ENCODE measurements at places on chromosomes 6 and 20. TPM values are rescaled to one million over a fixed set of nuclear protein-coding genes. Genes with fewer than 3 reads are reported as not detected.

DNA sequence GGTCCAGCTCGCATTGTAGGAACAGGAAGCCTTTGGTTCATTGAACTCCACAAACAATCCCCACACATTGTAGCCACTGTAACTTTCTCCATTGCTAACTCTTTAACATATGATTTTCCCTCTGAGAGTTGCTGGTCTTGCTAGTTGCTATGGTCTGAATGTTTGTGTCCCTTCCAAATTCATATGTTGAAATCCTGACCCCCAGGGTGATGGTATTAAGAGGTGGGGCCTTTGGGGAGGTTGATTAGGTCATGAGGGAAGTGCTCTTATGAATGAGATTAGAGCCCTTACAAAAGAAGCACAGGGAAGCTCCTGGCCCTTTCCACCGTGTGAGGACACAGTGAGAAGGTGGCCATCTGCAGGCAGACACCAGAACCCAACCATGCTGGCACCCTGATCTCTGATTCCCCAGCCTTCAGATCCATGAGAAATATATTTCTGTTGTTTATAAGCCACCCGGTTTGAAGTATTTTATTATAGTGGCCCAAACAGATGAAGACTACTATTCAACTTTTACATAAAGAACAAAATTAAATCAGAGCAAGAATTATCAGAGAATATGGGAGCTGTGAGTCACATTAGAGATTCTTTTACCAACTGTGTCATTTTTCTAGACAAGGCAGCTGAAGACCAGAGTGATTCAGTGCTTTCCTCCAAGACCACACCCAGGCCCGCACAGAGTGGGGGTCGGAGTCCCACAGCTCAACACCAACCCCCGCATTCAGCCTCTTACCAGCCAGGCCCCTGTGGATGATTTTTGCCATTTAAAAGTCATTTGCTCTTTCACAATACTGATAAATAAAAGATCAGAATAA is 143.0 kb downstream of the SAMD5 start:
- no peak overlapping the region for H3K4me3 ChIP-seq
- no peaks in the 10 kb centered on the region for H3K36me3 ChIP-seq

DNA sequence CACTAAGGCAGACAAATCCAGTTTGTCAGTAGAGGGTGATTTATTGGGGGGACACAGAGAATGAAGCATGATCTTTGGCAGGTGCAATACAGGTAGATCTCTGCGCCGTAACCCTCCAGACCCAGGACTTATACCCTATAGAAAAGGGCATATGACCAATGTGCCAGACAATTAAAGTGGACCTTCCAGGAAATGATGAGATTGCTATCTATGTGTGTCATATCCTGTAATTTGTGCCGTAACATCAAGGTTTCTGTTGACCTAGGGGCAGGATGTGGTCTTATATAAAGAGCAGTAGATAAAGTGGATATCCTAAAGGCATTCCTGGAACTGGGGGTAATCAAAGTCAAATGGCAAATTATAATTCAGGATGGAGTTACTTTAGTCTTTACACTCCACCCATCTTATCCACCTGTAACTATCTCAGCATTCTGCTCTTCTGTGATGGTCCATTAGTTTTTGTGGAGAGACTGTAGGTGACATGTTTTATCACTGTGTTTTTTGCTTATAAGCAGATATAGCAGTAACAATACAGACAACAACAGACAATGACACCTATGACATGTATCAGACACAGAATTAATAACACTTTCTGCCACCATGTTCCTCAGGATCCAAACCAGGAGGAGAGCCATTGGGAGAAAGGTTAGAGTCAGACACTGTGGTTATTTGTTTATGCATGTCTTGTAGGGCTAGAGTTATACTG is 43.1 kb upstream of the ZNF337 start:
- peaks cover 14% of the 10 kb centered on the region for H3K4me1 ChIP-seq
- H3K27me3 ChIP-seq = no peaks in the 10 kb centered on the region
- no peak for DNase-seq
- no peaks in the 10 kb centered on the region for H3K36me3 ChIP-seq

DNA sequence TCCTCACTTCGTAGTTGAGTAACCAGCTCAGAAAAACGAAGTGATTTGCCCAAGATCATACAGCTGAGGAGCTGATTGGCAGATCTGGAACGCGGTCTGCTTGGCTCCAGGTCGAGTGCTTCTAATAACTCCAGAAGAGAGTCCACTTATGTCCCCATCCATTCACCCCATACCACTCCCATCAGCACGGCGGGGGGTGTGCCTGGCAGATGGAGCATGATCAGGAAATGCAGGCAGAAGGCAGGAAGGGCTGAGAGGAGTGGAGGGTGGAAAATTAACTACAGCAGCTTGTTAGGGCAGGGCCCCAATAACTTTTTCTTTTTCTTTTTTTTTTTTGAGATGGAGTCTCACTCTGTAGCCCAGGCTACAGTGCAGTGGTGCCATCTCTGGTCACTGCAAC is 15.0 kb downstream of the FITM2 start:
- no peak overlapping the region for H3K4me3 ChIP-seq
- no peaks in the 10 kb centered on the region for H3K27me3 ChIP-seq
- H3K4me1 ChIP-seq = peaks cover 5% of the 10 kb centered on the region
- H3K36me3 ChIP-seq = peaks cover 3% of the 10 kb centered on the region
- no peak overlapping the region for H3K27ac ChIP-seq
- no peak for DNase-seq

Gene LAMA4
- not detected for total RNA-seq

DNA sequence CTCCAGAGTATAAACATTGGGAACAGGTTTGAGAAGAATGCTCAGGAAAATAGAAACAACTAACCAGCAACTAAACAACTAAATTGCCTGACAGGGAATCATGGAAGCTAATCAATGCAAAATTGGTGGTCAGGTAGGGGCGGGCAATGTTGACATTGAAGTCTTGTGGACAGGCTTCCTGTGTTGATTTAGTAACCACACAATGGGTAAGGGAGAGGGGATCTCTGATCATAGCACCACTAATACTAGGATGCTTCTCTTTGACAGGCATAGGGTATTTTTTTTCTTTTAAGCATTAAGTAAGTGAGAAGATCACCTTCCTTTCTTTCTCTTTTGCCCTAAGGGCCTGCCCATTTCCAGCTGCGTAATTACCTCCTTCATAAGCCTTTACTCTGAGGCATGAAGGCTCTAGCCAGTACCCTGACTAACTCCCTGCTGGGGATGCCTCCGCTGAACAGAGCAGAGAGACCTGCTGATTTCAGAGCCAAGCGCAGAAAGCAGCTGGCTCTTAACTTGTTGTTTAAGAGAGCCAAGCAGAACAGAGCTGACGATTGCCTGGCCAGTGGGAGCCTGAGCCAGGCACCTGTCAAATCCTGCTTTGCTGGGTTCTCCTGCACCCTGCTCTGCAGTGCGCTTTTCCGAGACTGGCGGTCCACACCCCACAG is 118.7 kb downstream of the BMP2 start:
- no peaks in the 10 kb centered on the region for H3K27me3 ChIP-seq
- H3K4me3 ChIP-seq = no peak overlapping the region
- no peaks in the 10 kb centered on the region for H3K36me3 ChIP-seq
- H3K27ac ChIP-seq = no peak overlapping the region

DNA sequence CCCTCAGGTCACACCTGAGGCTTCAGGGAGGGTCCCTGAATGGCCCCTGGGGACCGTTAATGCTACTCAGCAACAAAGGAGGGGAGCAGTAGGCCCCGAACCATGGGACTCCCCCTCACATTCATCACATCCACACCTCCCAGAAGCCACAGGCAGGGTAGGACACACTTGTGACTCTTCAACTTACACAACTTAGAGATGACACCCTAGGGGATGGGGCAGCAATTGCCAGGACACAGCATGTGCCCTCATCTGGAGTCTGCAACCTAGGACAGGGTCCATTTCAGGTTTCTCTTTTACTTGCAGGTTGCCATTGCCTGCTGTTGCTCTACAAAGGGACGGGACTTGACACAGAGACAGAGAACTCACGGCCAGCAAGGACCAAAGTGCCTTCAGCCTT is 770 bp downstream of the ULBP3 start:
- no peaks in the 10 kb centered on the region for H3K36me3 ChIP-seq
- H3K4me1 ChIP-seq = peaks cover 4% of the 10 kb centered on the region
- H3K27me3 ChIP-seq = peaks cover 2% of the 10 kb centered on the region
- peak; percentile 35 for DNase-seq
- H3K27ac ChIP-seq = no peak overlapping the region
- H3K4me3 ChIP-seq = peak overlapping the region; percentile 72

Gene FANCE
- 16.3 TPM for total RNA-seq

Gene PTPRK
- total RNA-seq = 8.0 TPM

Gene CLVS2
- total RNA-seq = not detected

DNA sequence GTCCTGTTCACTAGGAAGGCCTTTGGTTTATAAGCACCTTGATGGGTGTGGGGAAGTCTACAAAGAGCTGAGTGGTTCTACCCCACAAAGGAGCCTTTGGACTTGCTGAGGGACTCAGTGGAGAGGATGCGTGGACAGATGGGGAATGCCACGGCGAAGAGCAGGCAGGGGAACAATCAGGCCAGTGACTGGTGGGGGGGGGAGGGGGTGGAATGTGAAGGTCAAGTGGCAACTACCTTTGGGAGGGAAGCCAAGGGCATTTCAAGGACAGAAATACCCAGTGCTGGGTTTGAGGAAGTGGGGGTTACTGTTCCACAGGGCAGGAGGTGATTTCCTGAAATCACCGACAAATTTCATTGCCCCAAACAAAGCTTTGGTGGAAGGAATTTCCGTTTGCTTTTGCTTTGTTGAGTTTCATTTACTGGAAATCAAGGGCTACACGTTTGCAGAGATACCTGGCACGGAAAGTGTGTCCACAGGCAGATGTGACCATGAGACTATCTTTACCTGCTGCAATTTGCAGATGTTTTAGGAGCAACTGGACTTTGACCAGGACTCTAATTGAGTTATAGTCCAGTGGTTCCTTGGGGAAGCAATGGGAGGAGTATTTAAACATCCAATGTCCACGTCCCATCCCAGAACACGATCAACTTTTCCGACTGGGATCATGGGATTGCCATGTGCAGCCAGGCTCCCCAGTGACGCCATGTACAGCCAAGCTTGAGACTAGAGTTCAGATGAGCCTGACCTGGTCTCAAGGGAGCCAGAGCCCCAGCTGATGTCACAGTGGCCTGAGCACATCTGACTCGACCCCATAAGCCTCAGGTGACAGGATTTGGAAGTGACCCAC is 8.0 kb downstream of the CST3 start:
- H3K27me3 ChIP-seq = no peaks in the 10 kb centered on the region
- no peak overlapping the region for H3K4me3 ChIP-seq
- no peak overlapping the region for H3K27ac ChIP-seq
- H3K36me3 ChIP-seq = no peaks in the 10 kb centered on the region
- no peak for DNase-seq

- no peaks in the 10 kb centered on the region for H3K36me3 ChIP-seq
- H3K27me3 ChIP-seq = peaks cover 24% of the 10 kb centered on the region
- H3K4me1 ChIP-seq = peaks cover 17% of the 10 kb centered on the region
- no peak overlapping the region for H3K27ac ChIP-seq
- DNase-seq = no peak
These were observed 38.7 kb downstream of the MOXD1 start for GRCh38 chr6:132362442-132363185.

DNA sequence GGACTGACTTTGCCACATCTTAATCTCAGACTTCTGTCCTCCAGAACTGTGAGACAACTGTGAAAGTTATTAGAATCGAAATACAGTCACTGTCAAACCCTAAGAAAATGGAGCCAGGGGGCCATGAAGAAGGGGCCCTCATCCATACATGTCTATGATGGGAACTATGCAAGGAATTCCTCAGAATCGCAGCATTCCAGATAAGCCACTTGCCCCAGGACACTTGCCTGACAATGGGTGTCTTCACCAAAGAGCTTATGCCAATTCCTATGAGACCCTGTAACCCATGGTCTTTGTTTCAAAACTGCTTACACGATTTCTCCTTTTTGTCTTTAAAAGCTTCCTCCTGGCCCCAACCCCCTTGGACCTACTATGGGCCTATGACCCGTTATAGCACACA is 90.4 kb upstream of the FOXP4 start:
- no peak for DNase-seq
- H3K27ac ChIP-seq = no peak overlapping the region
- H3K4me3 ChIP-seq = no peak overlapping the region
- H3K4me1 ChIP-seq = no peaks in the 10 kb centered on the region
- H3K27me3 ChIP-seq = peaks cover 4% of the 10 kb centered on the region

GRCh38 chr6:551405-551804 is 105.5 kb downstream of the HUS1B start:
- H3K4me1 ChIP-seq = peaks cover 57% of the 10 kb centered on the region
- no peaks in the 10 kb centered on the region for H3K27me3 ChIP-seq
- no peak overlapping the region for H3K4me3 ChIP-seq
- H3K27ac ChIP-seq = peak overlapping the region; percentile 79

- DNase-seq = no peak
- H3K4me1 ChIP-seq = peaks cover under 1% of the 10 kb centered on the region
- no peak overlapping the region for H3K27ac ChIP-seq
- no peaks in the 10 kb centered on the region for H3K27me3 ChIP-seq
- peaks cover 3% of the 10 kb centered on the region for H3K36me3 ChIP-seq
These were observed 51.2 kb downstream of the SLC22A23 start for GRCh38 chr6:3405679-3406078.

DNA sequence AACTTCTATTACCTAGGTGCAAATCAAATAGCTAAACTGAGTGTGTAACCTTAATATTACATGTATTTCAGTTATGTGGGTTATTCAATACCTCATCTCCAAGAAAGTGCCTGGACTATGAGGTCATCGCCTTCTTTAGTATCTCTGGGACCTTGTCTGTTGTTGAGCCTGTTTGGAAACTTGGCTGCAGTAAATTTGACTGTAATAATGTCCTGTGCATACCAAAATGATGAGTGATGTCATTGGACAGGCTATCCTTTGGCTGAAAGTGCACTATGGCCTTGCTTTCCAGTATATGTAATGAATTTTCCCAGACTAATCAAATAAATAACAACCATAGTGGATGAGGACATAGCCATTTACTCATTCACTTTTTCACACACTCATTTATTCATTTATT is 455.1 kb downstream of the ADGRB3 start:
- H3K36me3 ChIP-seq = no peaks in the 10 kb centered on the region
- no peak overlapping the region for H3K27ac ChIP-seq
- no peaks in the 10 kb centered on the region for H3K4me1 ChIP-seq
- no peaks in the 10 kb centered on the region for H3K27me3 ChIP-seq
- H3K4me3 ChIP-seq = no peak overlapping the region

Gene MOG
- not detected for total RNA-seq

DNA sequence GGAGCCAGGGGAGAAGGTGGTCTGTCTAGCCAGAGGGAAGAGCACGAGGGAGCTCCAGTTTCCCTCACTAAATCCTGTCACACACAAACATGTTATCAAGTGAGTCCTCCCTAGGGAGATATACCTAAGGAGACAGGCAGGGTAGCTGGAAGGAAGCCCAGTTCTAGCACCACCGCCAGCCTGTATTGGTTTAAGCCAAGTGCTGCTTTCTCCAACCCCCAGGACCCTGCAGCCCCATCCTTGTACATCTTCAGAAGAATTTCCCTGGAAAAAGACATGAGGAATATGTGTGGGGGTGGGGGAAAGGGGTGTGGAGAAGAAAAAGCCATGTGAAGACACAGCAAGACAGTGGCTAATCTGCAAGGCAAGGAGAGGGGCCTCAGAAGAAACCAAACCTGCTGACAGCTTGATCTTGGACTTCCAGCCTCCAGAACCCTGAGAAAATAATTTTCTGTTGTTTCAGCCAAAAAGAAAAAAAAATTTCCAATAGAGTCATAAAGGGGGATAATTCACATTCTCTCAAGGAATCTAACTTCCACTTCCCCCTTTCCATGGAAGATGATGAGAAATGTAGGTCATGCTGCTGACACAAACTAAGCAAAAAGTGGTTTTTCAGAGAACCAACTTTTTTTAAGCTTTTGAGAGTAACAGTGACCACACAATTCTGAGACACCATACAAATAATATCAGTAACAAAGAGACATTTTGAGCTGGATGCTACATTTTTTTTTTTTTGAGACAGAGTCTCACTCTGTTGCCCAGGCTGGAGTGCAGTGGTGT is 103.2 kb upstream of the PRDM1 start:
- no peak overlapping the region for H3K4me3 ChIP-seq
- peaks cover 66% of the 10 kb centered on the region for H3K27me3 ChIP-seq
- no peaks in the 10 kb centered on the region for H3K36me3 ChIP-seq
- peaks cover 26% of the 10 kb centered on the region for H3K4me1 ChIP-seq

Measured in activated naive CD4-positive, alpha-beta T cell treated with anti-CD3 and anti-CD28 coated beads for 36 hours (primary cell).